ENCODE measurements at places on chromosomes 5 and 9. TPM values are rescaled to one million over a fixed set of nuclear protein-coding genes. Genes with fewer than 3 reads are reported as not detected.

The CARTPT gene
- not detected for total RNA-seq

The TRIM7 gene
- 10.4 TPM for total RNA-seq

The CDH9 gene
- total RNA-seq, result not detected

The OTULINL gene
- total RNA-seq, result 4.1 TPM

The CLIC3 gene
- total RNA-seq, result 39.7 TPM

The PCDHB13 gene
- total RNA-seq, result not detected

The SPINK6 gene
- total RNA-seq, result not detected

The GNA14 gene
- 1.1 TPM for total RNA-seq

The NEUROG1 gene
- total RNA-seq, result not detected

The EXOSC3 gene
- total RNA-seq, result 40.7 TPM

The RAD1 gene
- 63.0 TPM for total RNA-seq

The C9orf50 gene
- not detected for total RNA-seq

The PCSK5 gene
- 9.8 TPM for total RNA-seq

Measured in PC-9 (cell line).